BJ (cell line): ENCODE measurements at places on chromosomes 13 and 19.

DNA sequence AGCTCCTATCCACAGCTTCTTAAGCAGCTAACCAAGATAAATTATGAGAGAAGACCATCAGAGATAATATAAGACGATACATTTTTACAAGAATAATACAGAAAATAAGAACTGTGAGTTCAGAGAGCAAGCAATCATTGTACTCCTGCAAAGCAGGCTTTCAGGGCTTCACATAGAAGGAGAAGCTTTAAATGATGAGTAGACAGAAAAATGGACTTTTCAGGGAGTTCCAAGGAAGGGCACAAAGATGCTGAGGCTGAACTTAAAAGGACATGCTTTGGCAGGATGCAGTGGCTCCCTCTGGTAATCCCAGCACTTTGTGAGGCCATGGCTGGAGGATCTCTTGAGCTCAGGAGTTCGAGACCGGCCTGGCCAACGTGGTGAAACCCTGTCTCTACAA, 159.5 kb downstream of the POU4F1 start:
- DNase-seq = no peak

GRCh38 chr19:45587873-45588272, 3.3 kb upstream of the OPA3 start:
- no peak for DNase-seq

DNA sequence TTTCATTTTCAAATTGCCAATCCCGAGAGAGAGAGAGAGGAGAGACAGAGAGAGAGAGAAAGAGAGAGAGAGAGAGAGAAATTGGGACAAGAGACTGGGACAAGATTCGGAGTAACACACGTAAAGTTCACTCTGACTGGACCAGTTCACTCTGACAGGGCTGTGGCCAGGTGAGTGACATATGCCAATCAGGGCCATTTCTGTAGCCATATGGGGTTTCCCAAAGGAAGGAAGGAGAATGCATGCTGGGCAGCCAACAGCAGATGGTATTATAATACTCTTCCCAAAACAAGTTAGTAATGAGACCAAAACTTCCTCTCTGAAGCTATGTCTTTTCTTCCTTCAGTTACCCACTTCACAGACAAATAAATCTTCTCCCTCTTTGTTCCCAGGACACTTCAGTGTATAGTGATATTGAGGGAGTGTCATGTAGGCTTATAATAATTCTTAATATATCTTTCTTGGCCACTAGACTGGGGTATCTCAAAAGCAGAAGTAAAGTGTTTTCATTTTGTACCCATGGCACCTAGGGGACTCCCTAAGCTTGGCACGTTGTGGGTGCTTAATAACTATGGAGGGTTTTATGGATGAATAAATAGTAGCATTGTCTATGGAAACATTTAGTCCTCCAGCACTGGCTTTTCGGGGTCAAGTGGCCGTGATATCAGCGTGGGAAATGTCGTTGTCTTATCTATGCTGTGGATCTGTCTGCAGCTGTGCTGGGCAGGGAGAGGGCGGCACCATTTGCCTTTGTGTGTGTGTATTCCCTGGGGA, 51.6 kb downstream of the SERP2 start:
- no peak for DNase-seq

- no peak for DNase-seq
Observed at GRCh38 chr13:49307365-49307764, 59.6 kb downstream of the CDADC1 start.

DNA sequence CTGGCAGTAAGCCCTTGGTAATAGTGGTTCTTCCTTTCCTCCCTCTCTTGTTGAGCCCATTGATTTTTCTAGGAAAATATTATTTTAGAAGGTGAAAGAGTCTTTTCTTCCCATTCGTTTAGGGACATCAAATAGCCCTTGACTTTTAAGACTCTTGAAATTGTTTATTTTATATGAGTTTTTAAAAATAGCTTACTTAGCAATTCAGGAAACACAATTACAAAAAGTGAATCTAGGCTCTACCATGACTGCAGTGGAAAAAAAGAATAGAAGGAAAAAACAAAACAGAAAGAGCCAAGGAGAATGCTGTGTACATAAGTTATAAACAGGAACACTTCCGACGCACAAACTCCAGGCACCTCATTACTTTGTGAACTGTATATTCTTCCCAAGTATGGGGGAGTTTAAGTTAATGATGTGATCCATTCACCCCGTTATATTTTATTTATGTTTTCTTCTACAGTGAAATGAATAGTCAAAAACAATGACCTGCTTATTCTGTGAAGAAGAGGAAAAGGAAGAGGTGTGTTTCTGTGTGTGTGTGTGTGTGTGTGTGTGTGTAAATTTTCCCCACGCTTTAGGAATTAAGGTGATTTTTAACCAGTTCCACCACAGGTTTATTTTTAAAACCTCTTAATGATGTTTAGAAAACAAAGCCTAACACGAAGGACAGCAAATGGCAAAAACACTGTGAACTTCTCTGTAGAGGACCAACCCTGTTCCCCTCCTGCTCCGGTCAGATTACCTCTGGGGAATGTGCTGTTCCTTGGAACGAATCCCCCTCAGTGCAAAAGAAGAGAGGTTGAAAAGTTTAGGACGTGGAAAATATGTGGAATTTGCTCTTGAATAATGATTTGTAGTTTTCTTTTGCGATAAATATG, 266.3 kb downstream of the KLF5 start:
- no peak for DNase-seq

DNA sequence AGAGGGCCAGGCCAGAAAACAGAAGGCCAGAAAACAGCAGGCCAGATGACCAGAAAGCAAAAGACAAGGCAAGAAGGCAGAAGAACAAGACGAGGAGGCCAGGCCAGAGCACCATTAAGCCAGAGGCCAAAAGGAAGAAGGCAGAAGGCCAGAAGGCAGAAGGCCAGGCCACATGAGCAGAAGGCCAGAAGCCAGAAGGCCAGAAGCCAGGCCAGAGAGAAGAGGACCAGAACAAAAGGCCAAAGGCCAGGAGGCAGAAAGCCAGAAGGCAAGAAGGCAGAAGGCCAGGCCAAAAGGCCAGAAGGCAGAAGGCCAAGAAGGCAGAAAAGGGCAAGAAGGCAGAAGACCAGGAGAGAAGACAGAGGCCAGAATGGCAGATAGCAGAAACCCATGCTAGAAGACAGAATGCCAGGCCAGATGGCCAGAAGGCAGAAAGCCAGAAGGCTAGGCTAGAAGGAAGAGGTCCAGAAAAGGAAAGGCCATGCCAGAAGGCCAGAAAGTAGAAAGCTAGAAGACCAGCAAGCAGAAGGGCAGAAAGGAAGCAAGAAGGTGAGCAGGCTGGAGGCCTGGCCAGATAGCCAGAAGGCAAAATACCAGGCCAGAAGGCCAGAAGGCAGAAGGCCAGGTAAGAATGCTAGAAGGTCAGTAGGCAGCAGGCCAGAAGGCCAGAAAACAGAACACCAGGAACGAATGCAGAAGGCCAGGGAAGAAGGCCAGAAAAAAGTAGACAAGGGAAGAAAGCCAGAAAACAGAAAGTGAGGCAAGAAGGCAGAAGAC, 187.6 kb downstream of the TUBA3C start:
- no peak for DNase-seq

DNA sequence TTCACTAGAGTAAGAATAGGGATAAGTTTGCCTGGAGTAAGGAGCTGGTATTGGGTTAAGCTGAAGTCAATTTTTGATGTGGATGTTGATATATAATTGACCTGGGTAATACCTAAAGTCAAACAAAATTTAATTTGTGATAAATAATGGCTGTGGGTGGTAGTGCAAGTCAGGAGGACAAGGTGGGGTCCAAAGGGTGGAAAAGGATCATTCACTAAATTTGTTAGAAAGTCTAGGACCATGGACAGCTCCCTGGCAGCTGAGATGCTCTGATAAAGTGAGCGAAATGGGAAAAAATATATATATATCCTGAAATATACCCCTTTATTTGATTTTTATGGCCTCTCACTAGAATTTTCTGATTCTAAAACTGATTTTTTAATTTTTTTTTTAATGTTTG, 463.5 kb downstream of the GPC6 start:
- DNase-seq = no peak

- DNase-seq = no peak
Observed at GRCh38 chr13:60922576-60923231, 492.9 kb downstream of the PCDH20 start.

DNA sequence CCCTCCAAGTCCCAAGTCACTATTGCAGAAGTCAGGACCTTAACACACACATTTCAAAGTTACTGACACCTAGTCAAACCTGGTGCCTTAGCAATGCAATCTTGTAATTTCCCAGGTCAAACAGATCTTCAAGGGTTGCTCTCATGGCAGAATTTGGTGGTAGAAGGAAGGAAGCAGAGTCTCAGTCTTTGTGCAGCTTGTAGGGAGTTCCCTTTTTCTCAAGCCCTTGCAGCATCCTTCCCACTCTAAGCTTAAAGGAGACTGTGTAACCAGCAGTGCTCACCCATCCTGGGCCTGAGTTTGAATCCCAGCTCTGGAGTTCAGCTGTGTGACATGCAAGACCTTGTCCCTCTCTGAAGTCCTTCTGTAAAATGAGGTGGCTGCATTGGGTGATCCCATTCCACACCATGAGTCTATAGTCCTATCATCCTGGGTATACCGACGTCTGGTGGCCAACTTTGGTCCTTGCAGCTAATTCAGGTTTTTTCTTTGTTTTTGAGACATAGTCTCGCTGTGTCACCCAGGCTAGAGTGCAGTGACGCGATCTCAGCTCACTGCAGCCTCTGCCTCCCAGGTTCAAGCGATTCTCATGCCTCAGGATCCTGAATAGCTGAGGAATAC, 9.8 kb downstream of the SIGLEC10 start:
- no peak for DNase-seq

GRCh38 chr13:79946556-79946955, 394.4 kb downstream of the SPRY2 start:
- no peak for DNase-seq

- DNase-seq = no peak
Observed at GRCh38 chr13:106744516-106744915, 176.6 kb upstream of the ARGLU1 start.

GRCh38 chr13:44792096-44792495, 197.2 kb downstream of the NUFIP1 start:
- no peak for DNase-seq

- no peak for DNase-seq
Observed at GRCh38 chr13:73879346-73880015, 254.7 kb downstream of the KLF12 start.

GRCh38 chr19:28546148-28546685, 666.7 kb downstream of the UQCRFS1 start:
- DNase-seq = no peak

- no peak for DNase-seq
Observed at GRCh38 chr19:16141043-16141442, 2.4 kb upstream of the HSH2D start.
